Stimulated activated CD4-positive, alpha-beta T cell treated with anti-CD3 and anti-CD28 coated beads, Interleukin-12 subunit alpha, Interleukin-12 subunit beta, amount 100 ng/mL, for 4 hours (primary cell): ENCODE measurements at places on chromosomes 16 and 17.
A peak's percentile ranks its signal among the peaks of the same experiment; 100 is the strongest.

DNA sequence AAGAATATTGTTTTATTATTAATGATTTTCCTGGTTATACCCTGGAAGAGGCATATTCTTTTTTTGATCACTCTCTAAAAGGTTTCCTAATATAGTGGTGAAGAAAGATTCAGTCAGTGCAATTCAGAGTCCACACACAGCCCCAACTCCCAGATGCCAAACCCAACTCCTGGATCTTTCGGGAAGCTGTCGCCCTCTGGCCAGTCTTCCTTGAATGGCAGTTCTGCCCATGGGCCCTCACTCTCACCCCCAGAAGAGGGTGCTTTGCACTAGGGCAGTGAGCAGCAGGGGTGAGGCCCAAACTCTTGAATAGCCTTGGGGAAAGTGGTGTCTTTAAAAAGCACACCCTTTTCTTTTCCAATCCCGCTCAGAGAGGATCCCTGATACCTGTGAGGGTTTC, 11.0 kb downstream of the KRT32 start:
- no peak for DNase-seq

DNA sequence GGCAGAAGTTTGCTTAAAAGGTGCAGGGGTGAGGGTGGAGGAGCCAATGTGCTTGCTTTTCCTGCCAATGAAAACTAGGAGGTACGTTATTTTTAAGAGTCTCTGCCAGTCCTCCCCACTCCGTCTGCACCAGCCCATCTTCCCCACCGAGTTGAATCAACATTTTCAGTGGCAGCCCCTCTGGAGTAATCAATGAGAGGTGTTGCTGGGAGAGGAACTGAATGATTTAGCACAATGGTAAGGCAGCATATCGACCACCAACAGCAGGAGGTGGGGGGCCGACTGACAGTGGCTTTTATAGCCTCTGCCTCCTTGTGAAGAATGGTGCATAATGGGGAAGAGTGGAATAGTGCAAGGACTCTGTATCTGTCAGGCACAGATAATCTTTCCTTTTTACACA, 1465.0 kb upstream of the GOT2 start:
- no peak for DNase-seq

GRCh38 chr16:84758627-84759026, 58.8 kb downstream of the USP10 start:
- no peak for DNase-seq

DNA sequence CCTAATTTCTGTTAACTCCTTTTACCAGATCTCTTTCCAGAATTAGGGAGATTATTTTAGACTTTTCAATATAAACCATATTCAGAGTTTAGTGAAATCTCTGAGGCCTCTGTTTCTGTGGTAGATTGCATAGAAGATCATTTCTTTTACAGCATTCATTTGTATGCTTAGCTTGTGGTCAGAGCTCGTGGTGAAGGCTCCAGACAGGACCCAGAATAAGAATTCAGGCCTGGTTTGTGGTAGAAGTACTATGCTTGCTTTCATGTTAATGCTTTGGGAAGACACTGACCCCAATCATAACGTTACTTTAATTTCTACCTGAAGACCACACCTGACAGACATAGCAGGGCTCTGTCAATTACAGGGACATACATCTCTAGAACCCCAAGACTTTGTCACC, 258.1 kb downstream of the FTO start:
- DNase-seq: no peak

- DNase-seq: no peak
Measured at GRCh38 chr17:38890410-38890746, 20.5 kb downstream of the LASP1 start.

DNA sequence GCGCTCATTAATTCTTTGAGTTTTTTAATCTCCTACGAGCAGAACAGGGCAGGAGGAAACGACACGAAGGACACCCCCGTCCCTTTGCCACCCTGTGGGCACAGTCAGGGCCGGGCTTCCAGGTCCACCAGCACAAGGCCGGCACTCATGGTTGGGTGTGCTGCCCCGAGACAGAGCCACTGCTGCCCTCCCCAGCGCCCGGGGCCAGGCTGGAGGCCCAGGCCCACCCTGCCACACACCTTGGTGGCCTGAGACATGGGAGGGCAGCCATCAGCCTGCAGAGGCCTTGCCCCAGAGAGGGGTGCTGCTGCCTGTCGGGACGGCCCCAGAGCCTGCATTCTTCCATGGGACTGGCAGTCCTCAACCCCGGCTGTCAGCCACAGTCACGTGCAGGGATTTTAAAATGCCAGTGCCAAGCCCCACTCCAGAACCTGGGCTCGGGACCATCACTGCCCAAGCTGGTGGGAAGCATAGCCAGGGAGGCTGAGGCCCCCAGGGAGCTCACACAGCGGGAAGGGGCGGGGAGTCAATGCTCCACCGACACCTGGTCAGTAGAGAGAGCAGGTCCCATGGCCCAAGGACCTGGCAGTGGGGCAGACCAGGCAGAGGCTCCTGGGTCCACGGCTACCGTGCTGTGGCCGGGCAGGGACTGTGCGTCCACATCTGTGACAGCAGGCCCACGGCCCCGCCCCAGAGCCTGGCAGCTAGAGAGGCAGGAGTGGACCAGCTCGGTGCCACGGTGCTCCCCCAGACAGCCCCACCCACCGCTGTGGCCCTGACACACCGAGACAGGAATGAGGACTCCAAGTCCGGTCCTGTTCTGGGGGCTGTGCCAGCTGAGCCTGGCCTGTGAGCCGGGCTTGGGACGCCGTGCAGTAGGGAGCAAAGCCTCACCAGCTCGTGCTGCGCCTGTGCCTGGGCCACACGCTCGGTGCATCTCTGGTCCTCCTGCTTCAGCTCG, 27.5 kb downstream of the CEP131 start:
- DNase-seq: no peak

- no peak for DNase-seq
Measured at GRCh38 chr17:4931963-4932362, at the start of gene GP1BA. GP1BA (plus strand) TSS chr17:4932277; CDS start chr17:4932605, 328 bp downstream.

- DNase-seq: no peak
Measured at GRCh38 chr17:1942066-1942365, 83.1 kb downstream of the RTN4RL1 start.

DNA sequence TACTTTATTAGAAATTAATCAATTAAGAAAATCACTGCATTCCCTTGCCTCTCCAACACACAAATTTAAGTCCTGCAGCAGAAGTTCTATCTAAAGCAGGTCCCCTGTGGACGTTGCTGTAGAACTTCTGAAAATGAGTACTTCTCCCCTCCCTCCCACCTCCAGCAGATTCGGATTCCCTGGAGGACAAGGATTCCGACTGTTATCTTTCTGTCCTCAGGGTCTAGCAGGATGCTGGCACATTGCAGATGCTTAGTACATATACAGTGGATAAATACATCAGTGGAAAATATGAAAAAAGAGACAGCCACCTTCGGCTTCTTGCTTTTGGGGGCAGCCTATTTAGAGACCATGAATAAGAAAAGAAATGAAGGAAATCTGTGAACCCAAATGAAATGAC, 32.1 kb downstream of the NTN1 start:
- DNase-seq: no peak

GRCh38 chr16:17847234-17847795, 376.6 kb upstream of the XYLT1 start:
- no peak for DNase-seq

DNA sequence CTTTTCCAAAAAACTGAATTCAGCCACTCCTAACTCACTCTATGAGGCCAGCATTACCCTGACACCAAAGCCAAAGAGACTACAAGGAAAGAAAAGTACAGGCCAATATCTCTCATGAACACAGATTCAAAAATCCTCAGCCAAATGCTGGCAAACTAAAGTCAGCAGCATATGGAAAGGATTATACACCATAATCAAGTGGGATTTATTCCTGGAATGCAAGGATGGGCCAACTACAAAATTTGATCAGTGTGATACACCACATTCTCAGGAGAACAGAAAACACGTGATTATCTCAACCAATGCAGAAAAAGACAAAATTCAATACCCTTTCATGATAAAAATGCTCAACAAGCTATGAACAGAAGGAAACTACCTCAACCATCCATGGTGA, 7.7 kb upstream of the AATK start:
- DNase-seq: no peak

- no peak for DNase-seq
Measured at GRCh38 chr16:48492133-48492532, 106.9 kb upstream of the SIAH1 start.

DNA sequence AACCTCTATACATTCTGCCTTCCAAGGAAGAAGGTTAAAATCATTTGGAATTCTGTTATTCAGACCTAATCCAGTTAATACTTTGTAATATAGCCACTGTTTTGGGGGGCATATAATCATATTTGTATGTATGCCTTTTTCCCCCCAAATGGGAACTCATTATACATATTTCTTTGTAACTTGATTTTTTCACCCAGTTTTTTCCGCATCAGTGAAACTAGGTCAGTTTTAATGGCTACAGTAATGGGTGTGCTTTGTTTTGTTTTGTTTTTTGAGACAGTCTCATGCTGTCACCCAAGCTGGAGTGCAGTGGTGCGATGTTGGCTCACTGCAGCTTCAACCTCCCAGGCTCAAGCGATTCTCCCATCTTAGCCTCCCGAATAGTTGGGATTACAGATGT, 54.9 kb downstream of the WWP2 start:
- DNase-seq: no peak

DNA sequence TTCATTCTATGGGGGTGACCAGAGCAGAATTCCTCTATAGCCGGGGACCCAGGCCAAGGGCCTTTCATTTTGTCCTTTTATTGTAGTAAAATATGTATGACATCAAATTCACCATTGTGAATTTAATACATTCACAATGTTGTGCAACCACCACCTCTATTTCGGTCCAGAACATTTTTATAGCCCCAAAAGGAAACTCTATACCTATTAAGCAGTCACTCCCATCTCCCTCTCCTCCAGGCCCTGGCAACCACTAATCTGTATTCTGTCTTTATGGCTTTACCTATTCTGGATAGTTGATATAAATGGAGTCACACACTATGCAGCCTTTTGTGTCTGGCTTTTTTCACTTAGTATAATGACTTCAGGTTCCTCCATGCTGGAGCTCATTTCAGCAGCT, 9.7 kb upstream of the TNS4 start:
- DNase-seq: no peak

GRCh38 chr17:80160536-80160935, 9.3 kb upstream of the CARD14 start:
- no peak for DNase-seq

GRCh38 chr17:78476973-78477372, 98.5 kb downstream of the PGS1 start:
- DNase-seq: no peak

- DNase-seq: no peak
Measured at GRCh38 chr17:29279397-29280070, 14.4 kb downstream of the NUFIP2 start.

GRCh38 chr16:30350134-30350871, 4.8 kb downstream of the CD2BP2 start:
- DNase-seq: no peak

GRCh38 chr17:80640366-80641084, 95.9 kb downstream of the RPTOR start:
- no peak for DNase-seq

DNA sequence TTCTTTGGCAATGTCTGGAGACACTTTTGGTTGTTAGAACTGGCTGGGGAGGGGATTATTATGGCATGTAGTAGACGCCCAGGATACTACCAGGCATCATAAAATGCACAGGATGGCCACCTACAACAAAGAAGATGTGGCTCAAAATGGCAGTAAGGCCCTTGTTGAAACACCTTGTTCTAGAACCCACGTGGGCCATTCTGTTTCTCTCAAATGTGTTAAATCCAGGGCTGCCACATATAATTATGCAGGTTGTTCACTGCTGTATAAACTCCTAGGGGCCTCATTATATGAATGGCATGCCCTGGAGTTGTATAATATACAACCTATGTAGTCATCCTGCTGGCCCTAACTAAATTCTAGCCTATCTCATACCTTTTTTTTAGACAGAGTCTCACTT, 123.5 kb upstream of the HAS3 start:
- DNase-seq: no peak

GRCh38 chr17:49093131-49093530, 39.4 kb upstream of the B4GALNT2 start:
- DNase-seq: no peak

DNA sequence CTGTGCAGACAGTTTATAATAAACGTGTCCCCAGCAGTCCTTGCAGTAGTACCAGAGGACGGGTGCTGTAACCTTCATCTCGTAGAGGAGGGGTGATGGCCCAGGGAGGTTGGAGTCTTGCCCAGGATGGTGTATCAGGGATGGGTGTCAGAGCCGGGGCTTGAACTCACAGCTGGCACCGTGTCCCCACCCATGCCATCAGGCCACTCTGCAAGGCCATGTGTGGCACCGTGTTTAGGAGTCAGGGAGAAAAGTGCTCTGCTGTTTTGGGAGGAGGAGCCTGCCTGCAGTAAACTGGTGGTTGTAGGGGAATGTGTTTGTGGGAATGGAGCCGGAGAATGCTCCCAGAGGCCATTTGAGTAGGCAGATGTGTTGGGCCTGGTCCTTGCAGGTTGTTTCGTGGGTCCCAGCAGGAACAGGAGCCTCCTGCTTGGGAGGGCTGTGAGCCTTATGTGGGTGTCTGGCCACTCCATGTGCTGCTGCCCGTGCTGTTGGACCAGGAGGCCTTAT, 1.7 kb downstream of the ADORA2B start:
- DNase-seq: no peak

GRCh38 chr17:28916302-28916934, 13.5 kb upstream of the DHRS13 start:
- peak; percentile 35 for DNase-seq

DNA sequence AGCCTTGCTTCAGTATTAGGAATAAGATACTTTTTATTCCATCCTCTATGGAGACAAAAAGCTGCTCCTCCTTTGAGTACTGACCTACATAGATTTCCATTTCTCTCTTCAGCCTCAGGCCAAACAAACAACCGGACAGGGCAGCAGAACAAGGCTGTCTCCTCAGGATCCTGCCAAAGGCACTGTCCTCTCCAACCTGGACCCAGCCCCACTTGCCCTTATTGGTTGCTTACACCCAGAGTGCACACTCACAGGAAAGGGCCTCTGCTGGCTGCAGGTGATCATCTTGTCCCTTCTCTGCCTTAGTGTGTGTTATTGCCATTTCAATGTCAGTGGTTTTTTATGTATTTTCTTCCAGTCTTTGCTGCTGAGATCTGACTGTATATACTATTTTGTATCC, 26.6 kb downstream of the LIG3 start:
- no peak for DNase-seq

- DNase-seq: no peak
Measured at GRCh38 chr16:1784977-1785845, 2.5 kb downstream of the NUBP2 start.

DNA sequence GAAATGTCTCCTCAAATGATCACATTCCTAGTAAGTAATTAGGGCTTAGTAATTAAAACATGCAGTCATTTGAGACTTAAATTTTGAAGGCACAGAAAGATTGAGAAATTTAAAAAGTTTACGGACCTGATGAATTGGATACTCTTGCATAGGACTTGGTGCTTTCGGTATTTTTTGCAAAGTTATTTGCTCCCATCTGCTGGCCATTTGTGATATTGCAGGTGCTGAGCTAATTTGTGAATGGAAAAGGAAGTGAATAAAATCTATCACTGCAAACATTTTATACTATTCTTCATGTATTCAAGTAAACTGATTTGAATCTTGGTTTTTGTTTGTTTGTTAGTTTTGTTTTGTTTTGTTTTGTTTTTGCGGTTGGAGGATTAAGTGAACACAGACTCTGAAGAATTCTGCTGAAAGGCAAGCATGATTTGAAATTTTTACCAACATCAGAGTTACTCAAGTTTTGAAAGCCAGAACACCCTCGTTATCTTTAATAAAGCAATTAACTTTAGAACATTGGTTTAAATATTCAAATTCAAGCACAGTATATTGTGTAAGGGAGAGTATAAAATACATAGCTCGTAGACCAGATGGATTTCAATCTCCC, 689.5 kb upstream of the RBFOX1 start:
- peak; percentile 19 for DNase-seq
